ENCODE measurements at places on chromosomes 7 and 10.
A peak's percentile ranks its signal among the peaks of the same experiment; 100 is the strongest.

- no peak for DNase-seq
Measured at GRCh38 chr7:114070246-114070645, 151.4 kb upstream of the PPP1R3A start.

- no peak for DNase-seq
Measured at GRCh38 chr7:13457790-13458189, 531.7 kb downstream of the ETV1 start.

GRCh38 chr10:49499305-49499851 is 39.5 kb downstream of the ERCC6 start:
- DNase-seq, result no peak

GRCh38 chr10:17838080-17838648 is 29.0 kb downstream of the MRC1 start:
- no peak for DNase-seq

- no peak for DNase-seq
Measured at GRCh38 chr10:30868611-30869010, 163.1 kb downstream of the ZNF438 start.

- no peak for DNase-seq
Measured at GRCh38 chr7:93923296-93923695, 1.8 kb downstream of the GNG11 start.

- peak; percentile 28 for DNase-seq
Measured at GRCh38 chr10:2839081-2839725, 228.1 kb upstream of the PFKP start.

- DNase-seq, result peak; percentile 84
Measured at GRCh38 chr10:72637398-72637857, 11.5 kb upstream of the MICU1 start.

DNA sequence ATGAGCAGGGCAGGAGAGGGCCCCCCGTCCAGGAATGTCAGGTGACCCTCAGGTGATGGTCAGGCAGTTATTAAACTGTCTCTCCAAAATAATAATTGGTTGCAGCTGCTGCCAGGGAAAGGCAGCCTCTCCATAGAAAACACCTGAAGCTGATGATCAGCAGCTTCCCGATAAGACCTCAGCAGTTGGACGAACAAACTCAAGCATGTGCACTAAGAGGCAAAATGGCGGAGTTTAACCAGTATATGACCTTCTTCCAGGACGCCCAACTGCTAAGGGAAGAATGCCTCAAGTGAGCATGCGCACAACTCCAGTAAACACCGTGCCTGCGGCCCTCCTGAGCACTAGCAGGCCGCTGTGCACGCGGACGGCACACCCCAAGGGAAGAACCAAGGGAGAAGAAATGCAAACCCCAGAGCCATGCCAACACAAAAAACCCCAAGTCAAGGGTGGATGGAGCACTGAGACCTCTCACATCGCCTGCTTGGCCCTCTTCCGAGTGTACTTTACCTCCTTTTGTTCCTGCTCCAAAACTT is 38.9 kb upstream of the ADARB2 start:
- DNase-seq, result no peak

DNA sequence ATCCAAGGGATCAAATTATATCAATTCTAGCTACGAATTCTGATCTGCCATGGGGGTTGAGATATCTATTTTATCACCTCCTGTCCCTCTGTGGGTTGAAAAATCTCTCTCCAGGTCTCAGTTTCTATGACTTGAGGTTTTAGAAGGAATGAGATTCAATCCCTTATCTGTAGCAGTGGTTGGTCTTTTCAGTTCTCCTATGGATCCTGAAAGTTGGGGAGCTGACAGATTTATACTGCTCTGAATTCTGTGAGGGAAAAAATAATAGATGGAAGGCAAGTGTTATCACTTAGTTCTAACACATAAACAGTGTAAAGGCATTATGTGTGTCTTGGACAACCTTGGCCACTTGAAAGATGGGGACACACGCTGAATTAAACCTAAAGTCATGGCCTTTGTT is 15.8 kb upstream of the FBXW4 start:
- DNase-seq, result no peak

All from activated CD4-positive, alpha-beta T cell treated with anti-CD3 and anti-CD28 coated beads, Interleukin-2, Interleukin-4, amounts not matched to agents 100 ng/mL and 50 ng/mL, durations not matched to agents 16 hours and 8 hours (primary cell).